HT-29 (cell line): ENCODE measurements at places on chromosomes 1 and 21. TPM values are rescaled to one million over a fixed set of nuclear protein-coding genes. Genes with fewer than 3 reads are reported as not detected.

- DNase-seq, result no peak
These were observed 76.2 kb downstream of the BRINP2 start for GRCh38 chr1:177246710-177247580.

- DNase-seq, result peak; percentile 34
These were observed 46.4 kb downstream of the NUAK2 start for GRCh38 chr1:205275133-205275532.

- DNase-seq, result no peak
These were observed 327.9 kb downstream of the VAV3 start for GRCh38 chr1:107637101-107637500.

DNA sequence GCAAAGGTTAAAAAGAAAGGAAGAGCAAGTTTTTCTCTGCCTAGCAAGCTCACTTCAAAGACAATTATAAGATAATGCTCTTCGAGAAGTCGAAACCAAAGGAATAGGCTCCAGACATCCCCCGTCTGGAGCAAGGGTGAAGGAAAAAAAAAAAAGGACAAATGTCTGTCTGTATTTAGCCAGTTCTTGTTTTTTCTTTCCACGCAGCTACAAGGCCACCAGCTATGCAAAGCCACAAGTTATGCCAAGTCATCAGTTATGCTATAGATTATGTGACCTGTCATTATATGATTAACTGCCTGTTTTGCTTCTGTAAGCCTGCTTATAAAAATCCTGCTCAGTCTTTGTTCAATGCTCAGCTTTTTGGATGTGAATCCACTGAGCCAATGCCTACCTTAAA is 2.4 kb upstream of the THEM5 start:
- no peak for DNase-seq

DNA sequence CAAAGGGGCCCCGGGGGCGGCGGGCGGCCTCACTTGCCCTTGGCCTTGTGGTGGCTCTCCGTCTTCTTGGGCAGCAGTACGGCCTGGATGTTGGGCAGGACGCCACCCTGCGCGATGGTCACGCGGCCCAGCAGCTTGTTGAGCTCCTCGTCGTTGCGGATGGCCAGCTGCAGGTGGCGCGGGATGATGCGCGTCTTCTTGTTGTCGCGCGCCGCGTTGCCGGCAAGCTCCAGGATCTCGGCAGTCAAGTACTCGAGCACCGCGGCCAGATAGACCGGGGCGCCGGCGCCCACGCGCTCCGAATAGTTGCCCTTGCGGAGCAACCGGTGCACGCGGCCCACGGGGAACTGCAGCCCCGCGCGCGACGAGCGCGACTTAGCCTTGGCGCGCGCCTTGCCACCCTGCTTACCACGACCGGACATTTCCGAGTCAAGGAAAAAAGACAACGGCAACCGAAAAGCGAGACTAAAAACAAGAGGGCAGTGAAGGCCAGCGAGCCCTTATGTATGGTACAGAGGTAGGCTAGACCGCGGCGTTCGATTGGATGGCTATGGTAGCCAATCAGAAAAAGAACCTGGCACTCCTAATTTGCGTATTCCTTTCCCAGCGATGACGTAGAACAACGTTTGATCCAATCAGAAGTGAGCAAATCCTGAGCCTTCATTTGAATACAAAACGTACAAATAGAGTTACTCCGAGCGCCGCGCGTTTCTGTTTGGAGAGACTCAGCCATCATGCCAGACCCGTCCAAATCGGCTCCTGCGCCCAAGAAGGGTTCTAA is 29.6 kb upstream of the RNF187 start:
- DNase-seq, result peak; percentile 99

DNA sequence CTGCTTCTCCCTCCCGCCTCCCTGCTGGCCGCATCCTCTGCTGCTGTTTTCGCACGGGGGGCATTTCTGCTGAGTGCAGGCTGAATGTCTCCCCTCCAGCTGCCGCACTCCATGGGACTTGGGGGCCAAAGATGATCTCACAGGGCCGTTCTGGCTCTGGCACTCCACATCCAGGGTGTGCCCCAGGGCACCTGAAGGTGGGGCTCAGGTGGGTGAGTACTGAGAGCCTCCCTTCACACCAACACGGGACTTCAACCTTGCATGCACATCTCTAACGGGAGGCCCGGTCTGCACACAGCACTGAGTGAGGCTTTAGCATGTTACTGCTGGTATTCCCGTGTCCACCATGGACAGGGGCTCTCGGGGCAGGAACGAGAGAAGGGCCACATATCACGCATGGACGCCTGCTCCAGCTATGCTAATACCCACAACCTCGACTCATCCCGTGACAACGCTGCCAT is 88.9 kb downstream of the DMRTB1 start:
- DNase-seq, result no peak

DNA sequence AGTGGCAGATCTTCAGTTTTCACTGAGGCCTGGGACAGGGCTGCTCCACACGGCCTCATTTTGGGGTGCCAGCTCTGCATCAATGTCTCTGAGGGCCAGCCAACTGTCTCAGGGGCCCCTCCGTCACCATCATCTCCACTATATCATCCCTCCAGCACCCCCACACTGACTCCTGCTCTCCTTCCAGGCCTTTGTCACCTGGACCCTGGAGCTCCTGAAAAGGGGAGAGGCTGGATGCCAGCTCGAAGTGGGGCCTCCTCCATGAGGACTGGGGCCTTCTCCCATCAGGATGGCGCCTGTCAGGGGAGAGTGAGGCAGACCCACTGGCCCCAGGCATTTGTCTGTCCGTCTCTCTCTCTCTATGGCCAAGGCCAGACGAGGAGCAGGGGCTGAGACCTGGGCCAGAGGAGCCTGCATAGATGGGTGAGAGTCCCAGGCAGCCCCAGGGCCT is 44.7 kb upstream of the LRP8 start:
- DNase-seq, result no peak

DNA sequence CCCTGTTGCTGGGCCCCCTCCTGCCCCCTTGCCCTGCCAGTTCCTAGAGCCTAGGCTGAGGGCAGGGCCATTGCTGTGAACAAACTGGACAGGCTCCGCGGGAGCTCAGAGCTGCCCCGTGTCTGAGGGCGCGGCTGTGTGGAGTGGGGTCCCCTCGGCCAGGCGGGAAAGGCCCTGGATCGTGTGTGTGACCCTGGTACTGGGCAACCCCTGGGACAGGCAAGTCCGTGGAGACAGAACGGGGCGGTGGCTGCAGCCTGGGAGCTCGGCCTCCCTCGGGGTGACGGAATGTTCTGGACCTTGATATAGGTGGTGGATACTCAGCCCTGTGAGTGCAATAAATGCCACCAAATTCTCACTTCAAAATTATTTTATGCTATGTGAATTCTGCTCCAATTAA is 27.7 kb upstream of the C1orf159 start:
- peak; percentile 46 for DNase-seq

- no peak for DNase-seq
These were observed 66.1 kb downstream of the ALG14 start for GRCh38 chr1:95006681-95007080.

DNA sequence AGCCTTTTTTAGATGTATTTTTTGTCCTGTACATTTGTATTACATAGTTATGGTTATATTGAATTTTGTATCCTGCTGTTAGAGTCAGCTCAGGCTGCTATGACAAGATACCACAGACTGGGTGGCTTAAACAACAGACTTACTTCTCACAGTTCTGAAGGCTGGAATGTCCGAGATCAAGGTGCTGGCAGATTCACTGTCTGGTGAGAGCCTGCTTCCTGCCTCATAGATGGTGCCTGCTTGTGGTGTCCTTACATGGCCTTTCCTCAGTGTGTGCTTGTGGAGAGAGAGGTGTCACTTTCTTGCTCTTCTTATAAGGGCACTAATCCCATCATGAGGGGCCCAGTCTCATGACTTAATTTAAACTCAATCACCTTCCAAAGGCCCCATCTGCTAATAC is 23.1 kb upstream of the MYSM1 start:
- no peak for DNase-seq

DNA sequence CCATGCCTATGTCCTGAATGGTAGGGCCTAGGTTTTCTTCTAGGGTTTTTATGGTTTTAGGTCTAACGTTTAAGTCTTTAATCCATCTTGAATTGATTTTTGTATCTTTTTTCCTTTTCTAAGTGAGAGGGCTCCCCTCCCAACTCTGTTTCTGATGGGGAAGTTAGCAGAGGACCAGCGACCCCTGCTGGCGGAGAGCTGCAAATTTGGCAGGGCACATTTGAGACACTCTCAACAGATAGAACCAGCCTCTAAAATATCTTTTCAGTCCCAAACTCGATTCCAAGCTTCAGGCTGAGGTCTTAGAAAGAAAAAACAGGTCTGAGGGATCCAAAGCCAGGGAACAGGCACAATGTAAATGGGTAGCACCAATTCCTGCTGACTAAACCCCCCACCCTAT is 32.5 kb downstream of the LRRC3 start:
- DNase-seq, result peak; percentile 9

GRCh38 chr1:162950187-162950586 is 89.2 kb upstream of the CCDC190 start:
- DNase-seq, result no peak

DNA sequence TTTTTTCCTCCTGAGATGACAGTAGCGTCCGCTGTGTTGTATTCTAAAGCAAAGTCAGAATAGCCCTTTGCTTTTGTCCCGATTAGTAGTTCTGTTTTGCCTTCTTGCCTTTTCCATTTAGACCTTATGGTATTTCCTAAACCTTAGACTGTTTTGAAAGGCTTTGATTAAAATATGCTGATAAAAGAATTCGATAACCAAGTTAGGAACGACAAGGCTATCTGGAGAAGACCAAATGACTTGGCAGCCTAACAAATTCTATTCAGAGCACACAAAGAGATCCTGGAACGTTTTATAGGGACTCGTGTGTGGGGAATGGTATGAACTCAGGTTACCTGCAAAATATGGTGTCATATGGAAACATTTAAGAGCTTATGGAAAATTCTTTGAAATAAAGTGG is 42.9 kb downstream of the NFIA start:
- no peak for DNase-seq

- no peak for DNase-seq
These were observed 23.7 kb downstream of the HLX start for GRCh38 chr1:220902916-220903315.

DNA sequence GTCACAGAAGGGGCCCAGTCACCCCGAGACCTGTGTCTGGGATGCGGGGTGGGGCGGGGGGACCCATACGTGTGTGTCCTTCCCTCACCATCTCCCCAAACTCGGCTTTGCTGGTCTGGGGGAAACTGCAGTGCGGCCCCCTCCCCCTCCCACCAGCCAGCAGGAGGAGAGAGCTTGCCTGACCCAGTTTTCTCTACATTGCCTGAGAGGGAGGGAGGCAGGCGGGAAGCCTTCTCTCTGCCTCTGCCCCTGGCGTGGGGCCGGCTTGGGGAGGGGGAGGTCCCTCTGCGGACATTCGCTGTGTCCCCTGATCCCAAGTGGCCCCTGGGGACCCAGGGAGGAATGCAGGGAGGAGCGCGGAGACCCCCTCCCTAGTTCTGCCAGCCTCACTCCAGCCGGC is 3.9 kb downstream of the EPHA8 start:
- no peak for DNase-seq

- no peak for DNase-seq
These were observed 32.9 kb downstream of the CD58 start for GRCh38 chr1:116537898-116538297.

GRCh38 chr1:29825941-29826415 is 589.7 kb downstream of the PTPRU start:
- no peak for DNase-seq

DNA sequence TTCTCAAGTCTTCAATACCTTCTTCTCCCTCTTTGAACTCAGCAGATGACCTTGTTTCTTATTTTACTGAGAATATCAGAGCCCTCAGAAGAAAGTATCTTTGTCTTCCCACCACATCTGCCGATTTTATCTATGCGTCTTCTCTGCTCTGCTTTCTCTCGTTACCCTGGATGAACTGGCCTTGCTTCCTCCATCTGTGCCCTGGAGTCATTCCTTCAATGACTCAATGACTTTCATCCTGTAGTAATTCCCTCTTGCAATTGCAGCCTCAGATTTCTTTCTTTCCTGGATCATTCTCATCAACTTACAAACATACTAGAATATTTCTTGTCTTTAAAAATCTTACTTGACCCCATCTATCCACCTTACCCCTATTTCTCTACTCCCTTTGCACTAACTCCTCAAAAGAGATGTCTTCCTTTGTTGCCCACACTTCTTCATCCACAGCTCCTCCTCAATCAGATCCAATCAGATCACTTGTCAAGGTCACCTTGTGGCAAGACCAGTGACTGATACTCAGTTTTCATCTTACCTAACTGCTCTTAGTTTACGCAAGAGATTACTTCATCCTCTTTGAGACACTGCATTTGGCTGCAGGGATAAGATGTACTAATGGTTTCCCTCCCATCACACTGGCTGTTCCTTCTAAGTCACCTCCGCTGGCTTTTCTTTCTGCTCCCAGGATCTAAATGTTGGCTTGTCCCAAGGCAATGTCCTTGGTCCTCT is 8.2 kb upstream of the TGFBR3 start:
- DNase-seq, result no peak

DNA sequence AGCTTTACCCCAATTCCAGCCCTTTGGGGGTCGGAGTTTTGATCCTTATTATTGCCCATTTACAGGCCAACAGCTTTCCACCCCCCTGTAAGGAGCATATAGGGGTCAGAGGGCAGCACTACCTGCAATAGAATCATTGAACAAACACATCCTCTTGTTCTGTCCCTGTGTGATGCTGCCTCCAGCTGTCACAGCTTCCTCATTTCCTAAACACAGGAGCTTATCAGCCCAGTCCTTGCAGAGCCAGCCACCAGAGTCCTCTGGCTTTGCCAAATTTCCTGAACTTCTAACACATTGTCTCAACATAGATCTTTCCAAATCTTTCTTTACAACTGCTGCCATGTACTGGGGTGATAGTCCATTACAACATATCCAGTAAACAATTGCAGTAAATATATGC is 32.8 kb upstream of the PTBP2 start:
- DNase-seq, result no peak

DNA sequence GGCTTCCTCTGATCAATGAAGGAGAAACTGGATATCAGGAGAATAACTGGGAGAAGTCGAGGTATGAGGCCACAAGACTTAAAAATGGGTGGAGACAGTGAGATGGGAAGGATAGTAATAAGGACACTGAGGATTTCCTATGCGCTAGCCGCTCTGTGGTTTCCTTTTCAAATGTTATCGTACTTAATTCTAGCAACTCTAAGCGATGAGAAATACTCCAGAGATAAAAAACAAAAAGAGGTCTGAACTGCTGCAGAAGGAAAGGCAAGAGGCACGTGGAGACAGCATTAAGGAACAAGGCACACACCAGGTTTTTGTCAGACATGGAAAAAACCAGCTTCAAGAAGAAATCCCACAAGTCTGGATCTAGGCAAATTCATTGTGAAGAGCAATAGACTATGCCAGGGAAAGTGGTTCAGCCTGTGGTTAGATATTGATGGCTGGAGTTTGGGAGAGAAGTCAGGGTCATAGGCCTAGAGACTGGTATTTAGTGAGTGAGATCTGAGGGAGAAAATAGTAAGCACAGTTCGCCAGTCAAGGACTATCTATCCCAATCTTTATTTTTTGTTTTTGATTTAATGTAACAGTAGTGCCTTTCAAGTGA is 5.3 kb downstream of the CLCA2 start:
- DNase-seq, result no peak

- DNase-seq, result no peak
These were observed 92.8 kb downstream of the ITPKB start for GRCh38 chr1:226646026-226646869.

- no peak for DNase-seq
These were observed 32.2 kb downstream of the C8B start for GRCh38 chr1:56933606-56934005.

GRCh38 chr1:43805340-43805739 is 98.0 kb downstream of the ST3GAL3 start:
- no peak for DNase-seq

The POLR3C gene
- 14.8 and 19.7 TPM in 2 replicates for total RNA-seq

The CENPL gene
- 9.9 and 13.0 TPM in 2 replicates for total RNA-seq

The MAN1C1 gene
- 0.10 and 0.28 TPM in 2 replicates for total RNA-seq

The ERICH3 gene
- total RNA-seq, result not detected in 2 replicates

The ALX3 gene
- total RNA-seq, result not detected in 2 replicates
